ENCODE measurements at places on chromosomes 3 and 15.

- no peak for DNase-seq
These were observed 1.8 kb upstream of the ABTB1 start for GRCh38 chr3:127670761-127671522.

- peak; percentile 26 for DNase-seq
These were observed 2.3 kb upstream of the TMEM266 start for GRCh38 chr15:76057332-76058000.

- no peak for DNase-seq
These were observed 20.6 kb downstream of the FAN1 start for GRCh38 chr15:30924353-30924752.

DNA sequence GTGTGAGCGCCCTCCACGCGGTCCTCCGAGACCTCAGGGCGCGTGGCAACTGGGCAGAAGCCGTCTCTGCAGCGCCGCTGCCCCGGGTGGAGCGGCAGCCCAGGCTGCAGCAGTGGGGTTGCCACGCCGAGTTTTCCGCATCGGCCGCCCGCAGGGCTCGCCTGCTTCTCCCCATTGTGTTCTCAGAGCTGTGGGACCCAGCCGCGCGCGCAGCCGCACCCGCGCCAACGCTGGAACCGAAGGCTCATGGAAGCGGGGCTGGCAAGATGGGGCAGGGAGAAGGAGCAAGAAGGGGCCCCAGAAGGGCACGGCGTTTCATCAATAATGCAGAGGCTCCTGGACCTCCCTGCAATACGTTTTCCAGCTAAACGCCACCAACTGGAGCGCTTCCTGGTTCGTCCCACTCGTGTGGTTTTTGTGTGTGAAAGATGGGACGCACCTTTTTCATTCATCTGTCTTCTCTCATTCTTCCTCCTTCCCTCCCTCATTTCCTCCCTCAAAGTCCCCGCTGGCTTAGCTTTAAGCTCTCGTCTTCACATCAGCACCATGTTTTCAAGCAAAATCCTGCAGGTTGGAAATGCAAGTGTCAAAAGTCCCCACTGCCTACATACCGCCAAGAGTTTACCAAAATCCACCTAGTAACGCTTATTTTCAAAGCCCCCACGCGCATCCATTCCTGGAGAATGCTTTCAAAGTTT is 1.2 kb downstream of the ROBO1 start:
- DNase-seq = no peak

- DNase-seq = no peak
These were observed 54.8 kb downstream of the MYO9A start for GRCh38 chr15:72063186-72063585.

DNA sequence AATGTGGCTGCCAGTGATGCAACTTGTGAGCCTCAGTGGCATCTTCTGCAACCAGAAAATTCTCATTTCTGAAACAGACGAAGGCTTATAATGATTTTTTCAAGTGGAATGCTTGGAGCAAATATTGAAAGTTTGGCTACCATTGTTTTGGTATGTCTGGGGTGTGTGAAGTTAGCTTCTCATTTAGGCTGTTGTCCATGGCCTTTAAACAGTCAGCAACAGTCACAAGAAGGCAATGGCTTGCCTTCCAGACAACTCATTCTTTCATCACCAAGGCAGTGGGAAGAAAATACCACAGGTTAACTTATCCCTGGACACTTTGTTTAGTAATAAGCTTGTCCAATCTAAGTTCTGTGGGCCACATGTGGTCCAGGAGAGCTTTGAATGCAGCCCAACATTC is 4.7 kb upstream of the BNC1 start:
- DNase-seq = no peak

- no peak for DNase-seq
These were observed 41.6 kb downstream of the ISG20 start for GRCh38 chr15:88680241-88681001.

DNA sequence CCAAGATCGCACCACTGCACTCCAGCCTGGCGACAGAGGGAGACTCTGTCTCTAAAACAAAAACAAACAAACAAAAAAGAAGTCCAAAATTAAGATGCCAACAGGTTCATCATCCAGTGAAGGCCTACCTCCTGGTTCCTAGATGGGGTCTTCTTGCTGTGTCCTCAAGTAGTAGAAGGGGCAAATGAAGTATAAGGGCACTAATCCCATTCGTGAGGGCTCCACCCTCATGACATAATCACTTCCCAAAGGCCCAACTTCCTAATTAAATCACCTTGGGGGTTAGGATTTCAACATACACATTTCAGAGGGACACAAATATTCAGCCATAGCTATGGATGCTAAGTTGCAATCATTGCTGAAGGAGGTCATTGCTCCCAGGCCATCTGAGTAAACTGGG is 45.8 kb downstream of the PCNP start:
- no peak for DNase-seq

DNA sequence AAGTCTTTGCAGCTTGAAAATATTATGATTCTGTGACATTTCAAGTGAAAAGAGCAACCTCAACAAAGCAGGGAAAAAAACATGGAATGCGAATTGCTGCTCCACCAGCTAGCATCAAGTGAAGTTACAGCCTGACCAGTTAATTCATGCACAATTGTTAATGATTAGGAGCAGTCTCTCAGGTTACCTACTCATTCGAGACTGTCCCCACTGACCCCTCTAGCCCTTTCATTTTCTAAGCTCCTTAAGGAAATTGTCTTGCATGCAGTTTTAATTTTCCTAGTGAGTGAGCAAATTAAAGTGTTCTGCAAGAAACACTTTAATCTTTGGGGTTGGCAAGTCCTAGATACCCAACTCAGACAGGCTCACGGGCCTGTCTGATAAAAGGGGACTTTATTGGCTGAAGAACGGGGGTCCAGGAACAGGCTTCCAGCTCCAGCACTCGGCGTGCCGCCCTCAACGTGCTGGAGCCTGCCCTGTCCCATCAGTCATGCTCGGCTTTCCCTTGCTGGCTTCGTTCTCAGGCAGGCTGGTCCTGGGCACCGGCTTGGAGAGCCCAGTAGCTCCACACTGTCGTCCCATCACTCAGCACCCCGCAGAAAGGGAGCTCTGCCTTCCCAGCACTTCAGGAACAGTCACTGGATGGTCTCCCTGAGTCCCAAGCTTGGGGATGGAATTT is 18.3 kb downstream of the PODXL2 start:
- DNase-seq = no peak

DNA sequence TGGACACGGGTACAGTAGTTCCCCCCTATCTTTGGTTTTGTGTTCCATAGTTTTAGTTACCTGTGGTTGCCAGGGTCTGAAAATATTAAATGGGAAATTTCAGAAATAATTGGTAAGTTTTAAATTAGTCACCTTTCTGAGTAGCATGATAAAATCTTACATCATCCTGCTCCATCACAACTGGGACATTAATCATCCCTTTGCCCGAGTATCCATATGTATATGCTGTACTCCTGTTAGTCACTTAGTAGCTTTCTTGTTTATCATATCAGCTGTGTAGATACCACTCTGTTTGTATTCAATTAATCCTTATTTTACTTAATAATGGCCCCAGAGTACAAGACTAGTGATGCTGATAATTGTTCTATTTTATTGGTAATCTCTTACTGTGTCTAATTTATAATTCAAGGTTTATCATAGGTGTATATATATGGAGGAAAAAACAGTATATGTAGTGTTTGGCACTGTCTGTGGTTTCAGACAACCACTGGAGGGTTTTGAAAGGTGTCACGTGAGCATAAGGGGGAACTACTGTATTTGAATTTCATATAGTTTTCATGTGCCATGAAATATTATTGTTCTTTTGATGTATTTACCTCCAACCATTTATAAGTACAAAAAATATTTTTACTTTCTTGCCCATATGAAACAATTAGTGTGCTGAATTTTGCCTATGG is 41.4 kb downstream of the CTDSPL2 start:
- no peak for DNase-seq

DNA sequence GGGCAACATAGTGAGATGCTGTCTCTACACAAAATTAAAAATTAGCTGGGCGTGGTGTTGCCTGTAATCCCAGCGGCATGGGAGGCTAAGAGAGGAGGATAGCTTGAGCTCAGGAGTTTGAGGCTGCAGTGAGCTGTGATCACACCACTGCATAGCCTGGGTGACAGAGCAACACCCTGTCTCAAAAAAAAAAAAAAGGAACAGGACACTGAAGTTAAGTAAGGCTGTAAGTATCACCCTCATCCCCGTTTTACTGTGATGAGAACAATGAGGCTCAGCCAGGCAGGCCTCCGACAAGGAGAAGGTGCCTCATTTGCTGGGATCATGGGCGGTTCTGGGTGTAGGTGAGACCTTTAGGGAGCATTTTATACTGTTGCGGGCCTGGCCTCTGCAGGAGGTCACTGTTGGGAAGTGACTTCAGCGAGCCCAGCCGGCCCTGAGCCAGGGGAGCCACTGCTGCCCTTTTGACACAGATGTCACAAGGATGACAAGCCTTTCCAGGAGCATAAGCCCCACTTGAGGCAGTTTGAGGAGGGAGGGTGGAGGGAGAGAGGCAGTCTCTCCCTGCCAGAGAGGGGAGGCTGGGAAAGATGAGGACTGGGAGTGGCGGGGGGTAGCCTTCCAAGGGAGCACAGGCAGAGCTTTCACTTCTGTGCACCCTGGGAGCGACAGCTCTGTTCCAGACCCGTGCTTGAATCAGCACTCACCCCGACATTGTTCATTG is 30.8 kb downstream of the IRAK2 start:
- DNase-seq = no peak

- DNase-seq = no peak
These were observed 1002.9 kb downstream of the AGBL1 start for GRCh38 chr15:87082581-87082980.

- no peak for DNase-seq
These were observed 149.6 kb downstream of the MYLK start for GRCh38 chr3:123734527-123734902.

DNA sequence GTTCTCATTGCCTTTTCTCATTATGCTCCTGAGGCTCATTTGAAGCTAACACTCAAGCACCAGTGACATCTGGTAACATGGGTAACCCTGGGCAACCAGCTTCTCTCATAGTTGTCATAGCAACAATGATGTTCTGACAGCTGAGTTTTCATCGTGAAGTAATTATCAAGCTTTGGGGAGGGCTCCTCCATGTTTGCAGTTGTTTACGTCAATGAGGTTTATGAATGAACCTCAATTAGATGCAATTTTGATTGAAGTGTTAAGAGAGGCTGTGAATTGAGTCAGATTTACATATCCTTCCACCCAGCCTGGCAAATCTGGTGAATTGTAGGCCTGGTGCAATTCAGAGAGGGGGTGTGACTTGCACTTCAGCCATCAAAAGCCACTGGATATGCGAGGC is 119.3 kb upstream of the CHD2 start:
- DNase-seq = no peak

GRCh38 chr15:52350423-52350822 is 54.8 kb upstream of the MYO5C start:
- no peak for DNase-seq

- no peak for DNase-seq
These were observed 182.2 kb downstream of the GAP43 start for GRCh38 chr3:115805520-115805919.

GRCh38 chr15:72766780-72767179 is 16.8 kb downstream of the ADPGK start:
- no peak for DNase-seq

DNA sequence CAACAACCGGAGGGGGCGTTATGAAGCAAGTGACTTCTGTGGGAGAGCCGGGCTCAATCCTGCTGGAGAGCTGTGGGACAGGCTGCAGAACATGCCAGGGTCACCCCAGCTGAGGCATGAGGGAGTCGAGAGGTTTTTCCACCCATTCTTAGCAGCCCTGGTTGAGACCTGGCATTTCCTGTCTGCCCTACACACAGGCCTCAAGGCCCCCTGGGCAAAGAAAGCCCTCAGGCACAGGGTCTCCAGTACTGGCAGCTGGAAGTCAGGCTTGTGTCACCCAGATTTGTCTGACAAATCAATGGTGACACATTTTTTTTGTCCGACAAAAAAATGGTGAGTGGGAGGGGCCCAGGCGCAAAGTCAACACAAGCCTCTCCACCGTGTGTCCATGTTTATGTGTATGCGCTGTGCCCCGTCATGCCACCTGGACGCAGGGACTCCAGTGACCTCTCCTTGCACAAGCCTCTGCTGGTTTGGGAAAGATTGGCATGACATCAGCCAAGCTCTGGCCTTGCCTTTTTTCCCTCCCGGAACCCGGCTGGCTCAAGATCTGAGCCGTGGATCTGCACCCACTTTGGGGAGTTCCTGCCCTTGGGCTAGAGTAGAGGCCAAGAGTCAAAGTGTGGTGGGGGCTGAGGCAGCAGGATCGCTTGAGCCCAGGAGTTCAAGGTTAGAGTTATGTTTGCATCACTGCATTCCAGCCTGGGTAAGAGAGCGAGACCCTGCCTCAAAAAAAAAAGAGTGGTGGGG is 20.8 kb upstream of the ALAS1 start:
- DNase-seq = no peak

GRCh38 chr3:178482981-178483380 is 53.3 kb upstream of the KCNMB2 start:
- DNase-seq = no peak

GRCh38 chr3:87969620-87970019 is 89.2 kb downstream of the CGGBP1 start:
- DNase-seq = no peak

DNA sequence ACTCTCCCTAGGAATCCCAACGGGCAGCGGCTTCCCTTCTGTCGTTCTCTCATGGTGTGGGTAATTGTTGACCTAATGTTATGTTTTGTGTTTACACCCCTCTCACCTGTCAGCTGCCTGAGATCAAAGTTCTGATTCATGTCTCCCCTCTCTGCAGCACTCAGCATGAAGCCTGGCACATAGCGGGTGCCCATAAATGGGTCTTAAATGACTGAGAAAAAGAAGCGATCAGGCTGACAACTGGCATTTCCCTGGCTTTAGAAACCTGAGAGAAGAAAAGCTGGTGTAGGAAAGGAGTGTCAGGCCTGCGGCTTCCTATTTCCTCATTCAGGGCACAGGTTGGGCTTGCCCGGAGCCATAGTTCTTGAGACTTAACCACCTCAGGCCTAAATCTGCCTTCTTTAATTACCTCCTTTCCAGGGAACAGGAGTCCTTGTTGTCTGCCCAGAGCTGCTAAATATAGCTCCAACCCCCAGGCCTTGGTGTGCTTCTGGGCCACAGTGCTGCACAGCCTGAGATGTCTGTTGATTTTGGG is 31.8 kb downstream of the LPP start:
- DNase-seq = no peak

DNA sequence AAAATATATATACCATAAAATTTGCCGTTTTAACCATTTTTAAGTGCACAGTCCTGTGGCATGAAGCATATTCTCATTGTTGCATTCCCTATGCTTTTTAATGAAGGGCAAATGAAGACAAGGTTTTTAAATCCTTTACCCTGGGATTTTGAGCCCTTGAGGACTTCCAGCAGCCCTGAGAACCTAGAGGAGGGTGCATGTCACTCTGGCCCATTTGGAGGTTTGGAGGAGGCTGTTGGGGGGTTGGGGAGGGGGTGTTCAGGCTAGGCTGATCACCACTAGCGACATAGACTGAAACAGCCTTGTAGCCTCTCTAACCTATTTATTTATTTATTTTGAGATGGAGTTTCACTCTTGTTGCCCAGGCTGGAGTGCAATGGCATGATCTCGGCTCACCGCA is 86.0 kb downstream of the SMAD6 start:
- DNase-seq = no peak

DNA sequence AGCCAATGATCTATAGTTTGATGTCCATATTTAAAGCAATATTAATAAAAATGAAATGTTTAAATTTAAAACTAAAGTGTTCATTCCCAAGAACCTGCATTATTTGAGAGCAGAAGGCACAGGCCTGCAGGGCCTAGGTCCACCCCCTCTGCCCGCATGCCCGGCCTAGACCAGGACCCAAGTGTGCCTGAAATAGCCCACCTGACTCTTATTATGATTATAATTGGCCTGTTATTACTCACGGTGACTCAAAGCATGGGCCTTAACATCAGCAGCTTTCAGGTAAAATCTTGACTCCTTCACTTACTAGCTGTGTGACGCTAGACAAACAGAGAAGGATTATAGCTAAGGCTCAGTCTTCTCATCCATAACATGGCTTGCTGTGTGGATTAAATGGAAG is 128.8 kb downstream of the PLCL2 start:
- no peak for DNase-seq

All from central memory CD4-positive, alpha-beta T cell (primary cell).